Ascending aorta (tissue), 2 donors: ENCODE measurements at places on chromosomes 12 and 14.

DNA sequence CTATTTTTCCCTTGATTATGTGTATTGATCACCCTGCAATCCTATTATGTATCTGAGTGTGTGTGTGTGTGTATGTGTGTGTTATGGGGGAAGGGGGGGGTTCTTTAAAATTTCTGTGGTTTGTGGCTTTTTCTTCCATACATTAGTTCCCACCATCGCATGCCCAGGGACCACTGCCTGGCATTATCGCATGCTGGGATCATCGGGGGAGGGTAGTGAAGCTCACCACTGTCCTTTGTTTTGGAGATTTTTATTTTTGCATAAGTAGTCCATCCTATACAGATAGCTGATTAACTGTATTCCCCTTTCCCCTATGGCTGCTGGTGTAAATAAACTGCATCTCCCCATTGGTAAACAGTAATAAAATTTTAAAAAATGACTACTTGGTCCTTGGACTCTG, 3.4 kb downstream of the ATXN7L3B start:
- no peak for DNase-seq

- no peak for DNase-seq
Measured at GRCh38 chr14:81211844-81212243, 8.9 kb downstream of the GTF2A1 start.

- no peak for DNase-seq
Measured at GRCh38 chr12:125755512-125755911, 690.3 kb downstream of the AACS start.

GRCh38 chr12:56760460-56760859, 2.7 kb upstream of the HSD17B6 start:
- DNase-seq = peak; percentile 48

GRCh38 chr14:54854181-54854580, 48.4 kb downstream of the GCH1 start:
- no peak for DNase-seq
